ENCODE measurements at places on chromosomes 3 and 15.

- no peak for DNase-seq
These were observed 28.2 kb downstream of the MBNL1 start for GRCh38 chr3:152296971-152297370.

GRCh38 chr3:125121246-125122010 lies 65.6 kb upstream of the HEG1 start:
- DNase-seq, result no peak

- no peak for DNase-seq
These were observed 56.0 kb downstream of the FRMD4B start for GRCh38 chr3:69329892-69330291.

GRCh38 chr3:49630784-49631183 lies 43.4 kb upstream of the APEH start:
- no peak for DNase-seq

DNA sequence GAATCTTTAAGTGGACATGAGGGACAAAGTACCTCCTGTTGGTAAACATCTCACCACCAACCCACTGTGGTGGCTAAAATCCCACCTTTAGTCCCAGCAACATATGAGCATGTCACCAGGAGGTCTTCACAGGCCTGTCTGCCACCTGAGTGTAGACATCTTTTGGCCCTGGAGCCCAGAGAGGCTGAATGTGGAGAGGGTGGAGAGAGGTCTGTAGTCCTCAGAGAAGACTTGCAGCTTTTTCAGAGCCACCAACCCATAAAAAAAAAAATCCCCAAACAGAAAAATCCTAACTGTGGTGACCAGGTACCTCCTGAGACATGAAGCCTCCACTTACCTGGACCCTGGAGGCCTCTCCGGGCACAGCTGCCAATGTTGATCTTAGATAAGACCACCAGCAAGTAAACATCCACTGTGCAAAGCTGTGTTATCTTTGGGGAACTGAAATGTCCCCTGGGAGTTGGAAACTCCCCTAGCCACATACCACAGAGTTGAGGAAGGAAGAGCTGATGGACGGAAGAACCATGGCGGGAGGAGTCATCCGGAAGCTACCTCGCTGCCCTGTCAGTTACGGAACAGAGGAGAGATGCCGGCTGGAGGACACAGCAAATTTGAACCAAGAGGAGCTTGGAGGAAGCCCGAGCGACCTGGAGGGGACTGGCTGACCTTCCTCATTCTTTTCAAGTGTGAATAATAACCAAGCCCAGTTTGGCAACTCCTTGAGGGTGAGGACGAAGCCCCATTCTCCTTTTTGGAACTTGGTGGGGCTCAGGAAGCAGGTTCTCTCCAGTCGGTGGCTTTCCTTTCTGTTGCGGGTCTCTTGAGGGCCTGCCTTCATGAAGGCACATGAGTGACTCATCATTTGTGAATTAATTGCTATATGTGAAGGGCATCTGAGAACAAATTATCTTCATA lies at the start of gene GHRL:
Gene GHRL, minus strand, starts transcription at position 443 of the 915 bp plus-strand sequence. CDS start 2,767 bp downstream, outside the sequence.
- peak; percentile 35 for DNase-seq

- DNase-seq, result no peak
These were observed 20.6 kb upstream of the BNC1 start for GRCh38 chr15:83304861-83305703.

DNA sequence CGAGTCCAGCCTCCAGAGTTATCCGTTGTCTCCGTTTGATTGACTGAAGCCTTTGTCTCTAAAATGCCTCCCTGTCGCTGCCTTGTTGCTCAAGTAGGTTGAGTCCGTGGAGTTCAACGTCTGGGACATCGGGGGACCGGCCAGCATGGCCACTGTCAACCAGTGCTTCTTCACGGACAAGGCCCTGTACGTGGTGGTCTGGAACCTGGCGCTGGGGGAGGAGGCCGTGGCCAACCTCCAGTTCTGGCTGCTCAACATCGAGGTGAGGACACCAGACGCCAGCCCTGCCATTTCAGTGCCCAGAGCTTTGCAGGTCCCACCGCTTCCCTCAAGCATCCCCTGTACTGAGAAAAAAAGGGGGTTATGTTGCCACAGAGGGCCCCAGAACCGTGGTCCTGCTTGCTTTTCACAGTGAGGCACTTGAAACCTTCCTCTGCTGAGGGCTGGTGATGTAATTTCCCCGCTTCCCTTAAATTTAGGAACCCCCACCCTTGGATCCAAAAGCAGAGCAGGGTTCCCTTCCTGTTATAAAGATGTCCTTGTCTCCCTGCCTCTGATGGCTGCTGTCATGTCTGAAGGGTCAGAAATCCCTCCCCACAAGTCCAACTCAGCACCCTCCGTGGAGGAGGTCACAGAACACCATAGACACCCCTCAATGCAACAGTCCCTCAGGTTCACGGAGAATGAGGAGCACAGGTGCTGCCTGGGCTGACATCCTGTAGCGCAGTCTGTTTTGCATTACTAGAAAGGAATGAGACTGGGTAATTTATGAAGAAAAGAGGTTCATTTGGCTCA lies 105.7 kb downstream of the LRRK1 start:
- no peak for DNase-seq

- no peak for DNase-seq
These were observed 204.1 kb downstream of the CNTN3 start for GRCh38 chr3:74410276-74410941.

GRCh38 chr3:174466471-174467054 lies 392.6 kb upstream of the NAALADL2 start:
- no peak for DNase-seq

- DNase-seq, result no peak
These were observed 78.8 kb downstream of the CLDN11 start for GRCh38 chr3:170497207-170498095.

All from erythroblast (primary cell).